SJSA1 (cell line): ENCODE measurements at places on chromosomes 3 and 15. TPM values are rescaled to one million over a fixed set of nuclear protein-coding genes. Genes with fewer than 3 reads are reported as not detected.
A peak's percentile ranks its signal among the peaks of the same experiment; 100 is the strongest.

DNA sequence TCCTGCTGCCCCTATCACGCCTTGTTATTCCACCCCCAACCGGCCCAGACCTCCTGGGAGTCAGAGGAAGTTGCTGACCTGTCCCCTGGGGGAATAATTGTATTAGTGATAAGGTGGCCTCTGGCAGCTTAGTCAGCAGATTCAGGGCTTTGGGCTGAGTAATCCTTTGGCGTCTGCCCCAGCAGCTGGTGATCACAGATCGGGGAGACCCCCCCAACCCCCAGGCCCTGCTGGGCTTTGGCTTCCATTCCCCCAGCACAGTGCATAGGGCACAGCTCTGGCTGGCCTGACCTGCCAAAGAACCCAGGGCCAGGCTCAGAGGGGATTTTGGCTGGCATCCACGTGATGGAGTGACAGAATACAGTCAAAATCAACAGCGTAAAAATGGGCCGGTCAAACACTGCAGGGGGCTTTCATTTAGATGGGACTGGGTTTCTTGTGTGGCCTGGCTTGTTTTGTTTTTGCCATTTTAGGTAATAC, 3.9 kb upstream of the NR2E3 start:
- peak; percentile 31 for DNase-seq

GRCh38 chr3:99579246-99579645, 59.1 kb upstream of the COL8A1 start:
- peak; percentile 33 for DNase-seq

GRCh38 chr3:100400419-100400779, 490 bp downstream of the TOMM70 start:
- no peak for DNase-seq

Gene NANOGP8
- total RNA-seq, result not detected in 2 replicates

DNA sequence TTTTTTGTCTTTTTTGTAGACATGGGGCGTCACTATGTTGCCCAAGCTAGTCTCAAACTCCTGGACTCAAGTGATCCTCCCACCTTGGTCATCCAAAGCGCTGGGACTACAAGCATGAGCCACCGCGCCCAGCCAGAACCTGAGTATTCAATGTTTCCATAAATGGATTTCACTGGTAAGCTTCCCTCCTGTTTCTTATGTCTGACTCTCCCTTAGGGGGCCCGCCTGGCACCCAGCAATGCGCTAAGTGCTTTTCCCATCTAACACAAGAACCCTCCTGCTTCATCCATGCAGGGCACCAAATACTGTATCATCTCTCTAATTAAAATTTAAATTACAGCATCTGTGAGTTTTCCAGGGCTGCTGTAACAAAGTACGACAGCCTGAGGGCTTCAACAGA, 44.9 kb downstream of the KLF15 start:
- no peak for DNase-seq

DNA sequence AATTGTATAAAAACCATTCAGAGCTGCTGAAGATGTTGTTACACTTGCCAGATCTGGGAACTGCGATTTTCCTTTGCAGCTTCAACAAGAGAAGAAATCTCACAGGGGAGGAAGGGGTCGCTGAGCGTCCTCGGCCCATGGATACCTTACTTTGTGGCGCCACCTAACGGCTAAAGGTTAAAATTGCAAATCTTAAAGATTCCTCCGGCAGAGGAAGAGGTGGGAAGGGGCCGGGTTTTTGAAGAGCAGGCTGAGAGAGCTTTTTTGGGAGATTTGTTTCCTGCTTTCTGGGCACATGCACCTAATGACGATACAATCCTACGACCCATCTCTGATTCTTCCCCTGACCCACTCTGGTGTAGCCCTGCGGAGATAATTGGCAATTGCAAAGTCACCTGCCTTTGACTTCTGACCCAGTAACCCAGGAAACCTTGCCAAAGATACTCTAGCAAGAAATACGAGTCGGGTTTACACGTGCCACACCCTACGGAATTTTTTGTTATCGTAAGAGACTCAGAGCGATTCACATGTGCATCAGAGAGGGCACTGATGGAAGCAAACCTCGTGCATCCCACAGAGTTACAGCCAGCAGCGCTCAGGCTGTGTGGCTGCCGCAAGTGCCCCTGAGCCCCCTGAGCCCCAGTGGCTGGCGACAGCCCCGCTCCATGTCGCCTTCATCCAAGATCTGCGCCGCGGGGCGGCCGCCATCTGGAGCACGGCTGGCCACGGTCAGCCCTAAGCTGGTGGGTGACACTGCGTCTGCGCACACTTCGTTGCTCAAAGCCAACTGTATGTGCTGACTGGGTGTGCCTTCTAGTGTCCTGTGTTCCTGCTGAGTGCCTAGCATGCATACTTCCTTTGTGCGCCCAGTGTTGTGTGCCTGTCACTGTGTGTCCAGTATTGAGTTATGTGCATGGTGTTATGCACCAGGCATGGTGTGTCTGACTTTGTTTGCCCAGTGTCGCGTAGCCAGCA, 55.2 kb upstream of the CHRNA7 start:
- DNase-seq, result no peak

Gene GABRB3
- not detected in 2 replicates for total RNA-seq

DNA sequence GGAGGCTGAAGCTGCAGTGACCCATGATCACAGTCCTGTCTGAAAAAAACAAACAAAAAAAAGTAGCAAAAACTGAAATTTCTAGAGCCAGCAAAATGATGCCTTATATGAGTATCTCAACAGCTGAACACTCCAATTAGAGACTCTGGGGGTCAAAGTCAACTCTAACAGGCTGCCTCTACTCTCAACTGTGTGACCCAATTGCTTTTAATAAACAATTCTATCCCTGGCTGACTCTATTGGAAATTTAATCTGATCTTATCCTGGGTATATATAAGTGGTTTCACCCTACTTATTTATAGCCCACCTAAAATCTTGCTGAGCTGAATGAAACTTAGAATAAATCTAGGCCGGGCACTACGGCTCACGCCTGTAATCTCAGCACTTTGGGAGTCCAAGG, 29.0 kb downstream of the SMARCC1 start:
- no peak for DNase-seq

- DNase-seq, result no peak
These were observed 1.5 kb downstream of the WDR5B start for GRCh38 chr3:122414391-122414790.

Gene GOLGA8N
- total RNA-seq, result 1.9 and 2.5 TPM in 2 replicates

- DNase-seq, result no peak
These were observed 15.1 kb upstream of the IQSEC1 start for GRCh38 chr3:13088028-13089006.

Gene ZNF106
- 61.6 and 62.4 TPM in 2 replicates for total RNA-seq

- DNase-seq, result no peak
These were observed 261.4 kb downstream of the FOXP1 start for GRCh38 chr3:71322154-71322553.

GRCh38 chr15:68383161-68384074, 48.5 kb downstream of the ITGA11 start:
- DNase-seq, result no peak

DNA sequence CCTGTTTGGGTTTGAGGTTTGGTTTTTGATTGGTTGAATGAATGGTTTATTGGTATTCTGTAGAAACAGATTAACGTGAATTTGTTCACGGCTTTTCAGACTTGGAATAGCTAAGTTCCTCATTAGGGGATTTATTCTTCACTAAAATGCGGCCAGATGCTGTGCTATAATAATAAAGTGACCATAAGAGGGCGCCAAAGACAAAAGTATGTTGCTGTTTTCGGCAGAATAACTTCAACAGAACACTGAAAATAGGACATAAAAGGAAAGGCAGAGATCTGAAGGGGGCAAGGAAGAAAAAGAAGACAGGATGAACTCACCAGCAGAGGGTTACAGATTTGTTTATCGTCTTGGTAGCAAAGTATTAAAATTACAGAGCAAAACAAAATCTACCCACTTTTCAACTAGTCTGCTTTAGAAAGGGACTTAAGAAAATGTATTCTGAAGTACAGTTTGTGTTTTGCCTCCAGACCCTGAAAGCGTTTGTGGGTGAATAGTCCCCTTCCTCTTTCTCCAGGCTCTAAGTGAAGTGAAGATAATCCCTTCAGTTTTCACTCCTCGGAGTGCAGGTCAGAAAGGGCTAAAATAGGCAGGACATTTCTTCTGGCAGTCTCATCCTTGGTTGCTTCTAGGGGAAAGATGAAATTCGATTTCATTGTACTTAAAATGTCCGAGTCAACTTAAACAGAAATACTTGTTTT, 147.6 kb downstream of the IL20RB start:
- peak; percentile 47 for DNase-seq

DNA sequence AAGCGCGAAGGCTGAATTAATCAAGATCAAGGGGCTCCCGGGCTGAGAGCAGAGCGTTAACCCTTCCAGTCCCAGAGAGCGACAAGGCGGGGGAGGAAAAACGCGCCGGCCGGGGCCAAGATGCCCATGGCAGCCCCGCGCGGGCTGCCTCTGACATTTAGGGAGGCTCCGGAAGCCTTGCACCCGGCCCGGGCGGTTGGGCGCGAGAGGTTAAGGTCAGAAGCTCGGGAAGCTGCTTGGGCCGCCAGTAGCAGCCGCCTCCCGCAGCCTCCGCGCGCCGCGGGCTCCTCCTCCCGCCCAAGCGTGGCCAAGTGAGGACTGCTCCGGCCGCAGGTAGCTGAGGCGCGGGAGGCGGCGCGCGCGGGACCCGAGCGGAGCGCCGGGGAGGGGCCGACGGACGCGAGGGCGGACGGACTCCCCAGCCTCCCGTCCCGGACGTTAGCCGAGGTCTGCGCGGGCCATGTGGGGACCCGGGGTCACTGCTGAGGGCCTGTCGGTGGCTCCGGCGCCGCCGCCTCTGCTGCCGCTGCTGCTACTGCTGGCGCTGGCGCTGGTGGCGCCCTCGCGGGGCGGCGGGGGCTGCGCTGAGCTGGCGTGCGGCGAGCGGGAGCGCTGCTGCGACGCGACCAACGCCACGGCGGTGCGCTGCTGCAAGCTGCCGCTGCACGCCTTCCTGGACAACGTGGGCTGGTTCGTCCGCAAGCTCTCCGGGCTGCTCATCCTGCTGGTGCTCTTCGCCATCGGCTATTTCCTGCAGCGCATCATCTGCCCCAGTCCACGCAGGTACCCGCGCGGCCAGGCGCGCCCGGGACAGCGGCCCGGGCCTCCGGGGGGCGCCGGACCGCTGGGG, at the start of gene C3orf80:
TSS of gene C3orf80 (plus strand) at position 247 of the 850 bp plus-strand sequence. CDS start at position 461, 214 bp downstream.
- peak; percentile 50 for DNase-seq

GRCh38 chr3:59480486-59480995, 430.7 kb upstream of the CFAP20DC start:
- peak; percentile 48 for DNase-seq

DNA sequence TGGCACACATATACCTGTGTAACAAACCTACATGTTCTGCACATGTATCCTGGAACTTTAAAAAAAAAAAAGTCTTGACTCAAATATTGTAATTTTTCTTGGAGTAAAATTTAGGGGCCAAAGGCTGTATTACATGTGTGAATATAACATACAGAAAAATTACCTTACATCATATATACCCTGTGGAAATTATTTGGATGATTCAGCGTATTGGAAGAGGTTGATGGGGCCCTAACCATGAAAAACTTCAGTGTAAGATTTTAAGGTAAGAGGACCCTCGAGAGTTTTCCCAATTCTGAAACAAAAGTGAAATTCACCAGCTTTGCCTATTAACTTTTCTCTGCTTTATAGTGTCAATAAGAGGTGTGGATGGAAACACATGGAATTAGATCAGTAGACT, 56.4 kb downstream of the UBE2E2 start:
- DNase-seq, result no peak

DNA sequence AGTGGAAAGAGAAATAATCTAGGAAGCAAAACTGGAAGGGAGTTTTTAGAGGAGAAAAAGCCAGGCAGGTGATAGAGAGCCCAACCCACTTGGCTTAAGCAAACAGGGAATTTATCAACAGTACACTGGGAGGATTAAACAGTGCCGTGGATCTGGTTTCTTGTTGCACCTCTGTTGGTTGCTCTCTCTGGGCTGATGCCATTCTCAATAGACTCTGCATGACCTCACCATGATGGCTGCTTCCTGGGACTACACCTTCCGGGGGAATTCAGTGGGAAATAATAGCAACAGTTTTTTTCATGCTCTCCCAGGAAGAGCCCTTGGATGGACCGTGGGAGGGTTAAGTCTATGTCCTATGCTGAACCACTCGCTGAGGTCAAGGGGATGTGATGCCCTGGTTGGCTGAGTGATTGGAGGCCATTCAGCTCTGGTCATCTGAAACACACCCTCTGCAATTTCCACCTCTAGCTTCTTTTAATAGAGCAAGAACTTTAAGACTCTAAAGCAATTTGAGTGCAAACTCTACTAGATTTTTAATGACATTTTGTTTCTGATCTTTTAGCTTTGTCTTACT, 74.2 kb downstream of the EPHB1 start:
- DNase-seq, result no peak

- no peak for DNase-seq
These were observed 19.1 kb downstream of the KBTBD8 start for GRCh38 chr3:67017211-67017610.

GRCh38 chr3:66567077-66567476, 66.3 kb upstream of the LRIG1 start:
- DNase-seq, result no peak

DNA sequence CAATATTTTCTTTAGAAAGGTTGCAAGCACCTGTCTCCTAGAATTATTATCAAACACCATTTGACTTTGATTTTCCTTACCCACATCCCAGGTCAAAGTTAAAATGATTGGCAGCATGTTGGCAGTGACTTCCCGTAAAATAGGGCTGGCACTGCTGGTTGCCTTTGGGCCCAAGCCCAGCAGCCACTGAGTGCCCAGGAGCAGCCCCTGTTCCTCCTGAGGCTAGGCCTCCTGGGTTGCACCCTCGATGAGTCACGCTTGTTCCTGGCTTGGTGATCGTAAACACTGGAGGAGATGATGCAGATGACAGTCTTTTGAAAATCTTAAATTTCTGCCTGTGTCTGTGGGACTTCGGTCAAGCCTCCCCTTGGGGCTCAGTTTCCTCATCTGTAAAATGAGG, 290.0 kb downstream of the TLE3 start:
- peak; percentile 88 for DNase-seq

- no peak for DNase-seq
These were observed 466 bp upstream of the HCN4 start for GRCh38 chr15:73369154-73369694.

DNA sequence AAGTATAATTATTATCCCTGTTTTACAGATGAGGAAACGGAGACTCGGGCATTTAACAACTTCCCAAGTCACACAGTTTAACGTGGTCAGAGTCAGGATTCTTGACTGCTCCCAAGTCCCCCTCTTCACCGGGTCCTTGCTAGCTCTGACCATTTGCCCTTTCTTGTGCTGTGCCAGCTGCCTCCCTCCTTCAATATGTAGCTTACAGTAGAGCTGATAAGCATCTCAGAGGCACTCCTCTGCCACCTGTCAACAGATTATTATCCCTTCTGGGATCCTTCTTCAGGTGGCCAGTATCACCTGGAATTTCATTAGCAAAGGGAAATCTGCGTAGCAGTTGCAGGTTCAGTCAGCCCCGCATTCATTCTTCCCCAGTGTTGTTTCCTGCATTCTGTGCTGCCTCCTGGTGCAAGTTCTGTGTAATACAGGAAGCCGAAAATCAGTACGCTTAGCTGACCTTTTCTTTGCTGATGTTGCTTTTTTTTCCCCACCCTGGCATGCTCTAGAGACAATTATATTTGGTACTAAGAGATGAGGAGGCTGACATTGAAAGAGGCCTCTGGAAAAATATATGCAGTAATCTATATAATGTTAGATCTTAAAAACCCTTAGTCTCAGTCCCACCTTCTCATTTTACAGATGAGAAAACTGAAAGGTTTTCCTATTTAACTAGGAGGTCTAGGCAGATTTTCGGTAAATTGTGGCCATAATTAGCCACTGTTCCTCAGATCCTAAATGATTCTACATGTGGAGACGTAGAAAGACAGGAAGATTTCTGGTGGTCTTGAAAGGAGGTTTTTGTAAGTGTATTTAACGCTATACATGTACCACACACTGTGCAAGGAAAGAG, 24.8 kb downstream of the TMOD2 start:
- peak; percentile 32 for DNase-seq
